ENCODE measurements at places on chromosomes 3 and 15. TPM values are rescaled to one million over a fixed set of nuclear protein-coding genes. Genes with fewer than 3 reads are reported as not detected.

Gene ITIH4
- total RNA-seq = 33.8 TPM

Gene DOCK3
- total RNA-seq = 0.25 TPM

Gene B3GNT5
- total RNA-seq = 43.1 TPM

Gene CFAP44
- 14.1 TPM for total RNA-seq

Gene PDE12
- total RNA-seq = 10.5 TPM

Gene ABI3BP
- 87.5 TPM for total RNA-seq

Gene GOLGA8G
- not detected for total RNA-seq

Gene OTOL1
- not detected for total RNA-seq

Gene FES
- total RNA-seq = 62.9 TPM

Gene RAD51
- total RNA-seq = 2.2 TPM

Gene LRRK1
- total RNA-seq = 22.9 TPM

Gene KLHL40
- not detected for total RNA-seq

DNA sequence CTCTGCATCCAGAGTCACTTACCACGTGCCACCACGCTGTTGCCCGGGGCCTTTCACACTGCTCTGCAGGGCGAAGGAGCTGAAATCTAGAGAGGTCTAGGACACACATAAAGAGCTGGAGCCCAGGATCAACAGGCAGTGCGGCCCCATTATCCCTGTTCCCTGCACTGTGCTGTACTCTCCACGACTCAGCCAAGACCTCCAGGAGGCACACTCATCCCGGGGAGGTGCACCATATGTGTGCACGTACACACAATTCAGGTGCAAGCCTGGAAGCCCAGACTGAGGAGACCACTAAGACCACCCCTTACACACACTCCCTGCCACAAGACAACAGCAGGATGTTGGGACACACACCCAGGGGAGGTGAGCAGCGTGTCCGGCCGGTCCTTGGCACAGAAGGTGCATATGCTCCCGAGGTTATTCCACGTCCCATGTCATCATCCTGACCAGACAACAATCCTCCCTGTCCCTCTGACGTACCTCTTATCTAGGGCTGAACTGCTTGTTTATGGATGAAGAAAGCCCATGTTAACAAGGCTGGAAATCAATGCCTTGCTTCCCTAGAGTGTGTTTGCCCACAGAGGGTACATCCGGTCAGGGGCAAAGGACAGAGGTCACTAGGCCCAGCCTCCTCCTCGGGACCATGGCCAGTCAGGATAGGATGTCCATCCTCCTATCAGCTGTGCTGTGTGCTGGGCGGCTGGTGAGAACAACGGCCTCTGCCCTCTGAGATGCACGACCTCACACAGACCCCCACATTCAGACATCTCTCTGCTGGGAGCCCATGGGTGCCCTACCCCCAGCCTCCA, 16.1 kb downstream of the KLF15 start:
- H3K4me1 ChIP-seq = no peaks in the 10 kb centered on the region
- H3K27ac ChIP-seq = no peak overlapping the region
- H3K27me3 ChIP-seq = no peaks in the 10 kb centered on the region
- no peak overlapping the region for H3K4me3 ChIP-seq
- H3K36me3 ChIP-seq = no peaks in the 10 kb centered on the region

- H3K27me3 ChIP-seq = no peaks in the 10 kb centered on the region
- peak; percentile 91 for DNase-seq
- no peaks in the 10 kb centered on the region for H3K36me3 ChIP-seq
- H3K27ac ChIP-seq = no peak overlapping the region
- no peaks in the 10 kb centered on the region for H3K4me1 ChIP-seq
These were observed 15.7 kb upstream of the RBP1 start for GRCh38 chr3:139555249-139555648.

GRCh38 chr15:86905625-86906256, 826.1 kb downstream of the AGBL1 start:
- no peaks in the 10 kb centered on the region for H3K27me3 ChIP-seq
- H3K36me3 ChIP-seq = no peaks in the 10 kb centered on the region
- DNase-seq = no peak
- H3K4me1 ChIP-seq = peaks cover 5% of the 10 kb centered on the region
- H3K27ac ChIP-seq = no peak overlapping the region

DNA sequence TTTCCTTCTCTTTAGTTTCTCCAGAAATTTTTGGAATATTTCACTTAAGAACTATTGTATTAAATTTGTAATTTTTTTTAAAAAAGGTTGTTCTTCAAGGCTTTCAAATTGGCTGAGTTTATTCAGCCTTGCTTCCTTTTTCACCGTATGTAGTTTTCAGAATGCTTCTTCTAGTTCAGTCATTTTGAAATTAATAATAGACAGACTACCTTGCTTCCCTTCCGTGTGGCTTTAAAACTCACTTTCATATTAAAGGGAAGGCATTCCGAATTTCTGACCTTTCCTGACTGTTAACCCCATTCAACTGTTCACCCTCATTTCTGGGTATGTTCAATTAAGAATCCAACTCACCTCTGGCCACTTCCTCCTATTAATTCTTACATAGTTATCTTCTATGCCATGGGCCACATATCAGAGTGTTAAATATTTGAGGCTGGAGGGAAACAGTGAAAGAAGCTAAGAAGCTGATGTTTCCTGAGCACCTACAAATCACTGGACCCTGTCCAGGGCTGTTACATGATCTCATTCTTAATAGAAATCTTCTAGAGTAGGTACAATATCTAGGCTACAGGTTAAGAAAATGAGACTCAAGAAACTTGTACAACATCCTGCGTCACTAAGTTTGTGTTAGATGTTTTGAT, 237.5 kb downstream of the P3H2 start:
- no peak overlapping the region for H3K4me3 ChIP-seq
- H3K27me3 ChIP-seq = no peaks in the 10 kb centered on the region
- H3K4me1 ChIP-seq = no peaks in the 10 kb centered on the region
- no peaks in the 10 kb centered on the region for H3K36me3 ChIP-seq
- H3K27ac ChIP-seq = no peak overlapping the region

DNA sequence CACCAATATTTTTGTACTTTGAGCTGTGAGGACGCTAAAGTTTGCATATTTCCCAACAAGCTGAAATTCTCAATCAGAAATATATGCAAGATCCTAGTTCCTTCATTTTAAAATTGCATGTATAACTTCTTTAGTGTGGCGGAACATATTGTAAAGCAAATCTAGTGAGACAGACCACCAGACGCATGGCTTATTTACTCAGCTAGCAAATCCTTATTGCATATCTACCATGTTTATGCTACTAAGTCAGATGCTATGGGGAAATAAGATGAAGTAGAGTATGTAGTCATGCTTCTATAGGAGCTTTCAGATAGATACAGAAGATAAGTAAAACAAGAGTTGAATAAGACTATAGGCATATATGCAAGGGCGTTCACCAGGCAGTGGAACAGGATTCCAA, 62.0 kb downstream of the C3orf70 start:
- H3K27ac ChIP-seq = no peak overlapping the region
- DNase-seq = no peak
- no peak overlapping the region for H3K4me3 ChIP-seq
- H3K4me1 ChIP-seq = no peaks in the 10 kb centered on the region

DNA sequence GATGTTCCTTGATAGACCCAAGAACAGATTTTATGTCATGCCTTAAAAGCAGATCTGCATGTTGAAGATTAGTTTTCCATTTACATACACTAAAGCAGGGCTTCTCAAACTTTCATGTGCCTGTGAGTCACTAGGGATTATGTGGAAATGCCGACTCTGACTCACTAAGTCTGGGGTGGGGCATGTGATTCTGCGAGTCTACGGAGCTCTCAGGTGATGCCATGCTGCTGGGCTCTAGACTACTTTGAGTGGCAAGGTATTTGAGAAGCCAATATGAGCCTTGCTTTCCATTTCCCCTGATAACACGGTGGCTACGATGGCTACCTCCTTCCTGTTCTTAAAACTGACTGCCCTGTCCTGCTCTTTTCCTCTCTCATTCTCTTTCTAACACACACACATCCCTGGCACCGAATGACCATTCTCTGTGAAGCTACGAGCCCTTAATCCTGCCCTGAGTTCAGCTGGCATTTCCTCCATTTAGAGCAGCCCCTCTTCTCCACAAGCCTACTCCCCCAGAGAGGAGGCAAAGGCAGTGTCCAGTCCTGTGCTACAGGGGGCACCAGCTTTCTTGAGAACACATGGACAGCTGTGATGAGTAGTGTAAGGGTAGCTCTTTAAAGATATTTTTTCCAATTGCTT, 39.7 kb upstream of the PYGO1 start:
- H3K27me3 ChIP-seq = no peaks in the 10 kb centered on the region
- H3K27ac ChIP-seq = no peak overlapping the region
- peaks cover 4% of the 10 kb centered on the region for H3K36me3 ChIP-seq

GRCh38 chr3:114093596-114093995, 37.1 kb downstream of the QTRT2 start:
- H3K36me3 ChIP-seq = no peaks in the 10 kb centered on the region
- peaks cover 2% of the 10 kb centered on the region for H3K4me1 ChIP-seq
- H3K27me3 ChIP-seq = no peaks in the 10 kb centered on the region
- H3K4me3 ChIP-seq = no peak overlapping the region

DNA sequence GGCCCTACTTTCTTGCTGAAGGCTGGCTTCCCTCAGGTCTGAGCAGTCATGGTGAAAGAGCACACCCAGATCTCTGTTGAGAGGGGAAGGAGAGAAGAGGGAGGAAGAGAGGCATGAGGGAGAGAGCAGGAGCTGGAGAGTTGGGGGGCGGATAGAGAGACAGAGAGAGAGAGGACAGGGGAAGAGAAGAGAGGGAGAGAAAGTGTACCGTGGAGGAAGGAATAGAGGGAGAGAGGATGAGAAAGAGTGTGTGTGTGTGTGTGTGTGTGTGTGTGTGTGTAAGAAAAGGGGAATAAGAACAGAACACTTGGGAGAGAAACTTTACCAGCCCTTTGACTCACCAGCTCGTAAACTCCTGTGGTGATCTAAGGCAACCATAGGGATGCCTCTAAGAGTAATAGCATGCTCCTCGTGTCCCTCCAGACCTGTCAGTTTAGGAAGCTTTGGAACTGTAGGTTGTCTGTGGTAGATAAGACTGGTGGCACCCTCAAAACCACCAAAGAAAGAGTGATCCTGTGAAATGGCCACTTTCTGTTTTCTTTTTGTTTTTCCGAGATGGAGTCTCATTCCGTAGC, 18.2 kb downstream of the ZNF592 start:
- no peaks in the 10 kb centered on the region for H3K27me3 ChIP-seq
- no peak overlapping the region for H3K27ac ChIP-seq
- peaks cover 9% of the 10 kb centered on the region for H3K4me1 ChIP-seq
- peaks cover 13% of the 10 kb centered on the region for H3K36me3 ChIP-seq
- H3K4me3 ChIP-seq = no peak overlapping the region
- no peak for DNase-seq

DNA sequence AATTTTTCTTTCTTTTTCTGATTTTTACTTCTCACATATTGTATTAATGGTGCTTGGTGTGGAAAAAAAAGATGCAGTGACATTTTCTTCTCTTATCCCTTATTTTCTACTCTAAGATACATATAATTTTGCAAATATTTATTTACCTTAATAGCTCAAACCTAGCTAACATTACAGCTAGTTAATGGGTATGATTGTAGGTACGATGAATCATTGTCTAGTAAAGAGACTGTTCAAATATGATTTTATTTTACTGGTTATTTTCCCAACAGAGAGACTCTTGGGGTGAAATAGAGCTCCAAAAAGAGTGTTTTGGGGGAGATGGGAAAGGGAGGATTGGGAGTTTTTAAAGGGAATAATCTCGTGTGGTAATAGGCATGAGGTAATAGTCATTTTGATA, 206.0 kb downstream of the RBMS3 start:
- no peak overlapping the region for H3K27ac ChIP-seq
- H3K36me3 ChIP-seq = no peaks in the 10 kb centered on the region
- no peak overlapping the region for H3K4me3 ChIP-seq

GRCh38 chr3:72601983-72602750, 246.1 kb downstream of the SHQ1 start:
- no peak overlapping the region for H3K27ac ChIP-seq
- DNase-seq = no peak
- no peaks in the 10 kb centered on the region for H3K36me3 ChIP-seq
- no peaks in the 10 kb centered on the region for H3K27me3 ChIP-seq
- H3K4me3 ChIP-seq = no peak overlapping the region

- H3K36me3 ChIP-seq = no peaks in the 10 kb centered on the region
- H3K4me1 ChIP-seq = no peaks in the 10 kb centered on the region
- DNase-seq = no peak
- no peak overlapping the region for H3K27ac ChIP-seq
- no peaks in the 10 kb centered on the region for H3K27me3 ChIP-seq
- H3K4me3 ChIP-seq = no peak overlapping the region
These were observed 279.2 kb upstream of the TMC3 start for GRCh38 chr15:81653259-81653658.

GRCh38 chr3:36663666-36664291, 100.6 kb downstream of the DCLK3 start:
- no peaks in the 10 kb centered on the region for H3K4me1 ChIP-seq
- no peak for DNase-seq
- no peak overlapping the region for H3K4me3 ChIP-seq
- H3K36me3 ChIP-seq = no peaks in the 10 kb centered on the region

DNA sequence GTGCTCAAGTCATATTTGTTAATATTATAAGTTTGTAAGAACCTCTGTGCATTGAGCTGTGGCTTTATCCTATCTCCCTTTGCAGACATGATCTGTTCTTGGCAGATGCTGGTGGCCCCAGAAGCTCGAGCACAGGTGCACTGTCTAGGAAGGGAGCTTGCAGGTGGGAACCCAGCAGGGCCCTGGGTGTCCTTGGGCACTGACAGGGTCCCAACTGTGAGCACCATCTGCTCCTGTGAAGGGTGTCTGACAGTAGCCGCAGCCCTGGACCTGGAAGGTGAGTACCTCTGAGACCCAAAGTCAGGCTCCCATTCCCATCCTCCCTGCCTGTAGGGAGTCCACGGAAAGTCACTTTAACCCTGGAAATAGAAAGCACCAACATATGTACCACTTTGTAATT, 2.4 kb upstream of the REC114 start:
- H3K27me3 ChIP-seq = no peaks in the 10 kb centered on the region
- H3K4me1 ChIP-seq = no peaks in the 10 kb centered on the region
- no peak overlapping the region for H3K4me3 ChIP-seq
- H3K36me3 ChIP-seq = no peaks in the 10 kb centered on the region
- no peak overlapping the region for H3K27ac ChIP-seq

- H3K4me3 ChIP-seq = no peak overlapping the region
- H3K4me1 ChIP-seq = no peaks in the 10 kb centered on the region
- no peak for DNase-seq
- no peaks in the 10 kb centered on the region for H3K27me3 ChIP-seq
These were observed 47.5 kb downstream of the SACM1L start for GRCh38 chr3:45736707-45737106.

GRCh38 chr3:45554006-45554666, 40.4 kb upstream of the LIMD1 start:
- DNase-seq = peak; percentile 68
- peak overlapping the region; percentile 78 for H3K27ac ChIP-seq
- no peak overlapping the region for H3K4me3 ChIP-seq
- no peaks in the 10 kb centered on the region for H3K36me3 ChIP-seq

All from lung (tissue), 17 donors.